ENCODE measurements at places on chromosomes 2 and 18. TPM values are rescaled to one million over a fixed set of nuclear protein-coding genes. Genes with fewer than 3 reads are reported as not detected.

- DNase-seq: no peak
These were observed 99.6 kb downstream of the KCTD1 start for GRCh38 chr18:26448714-26449159.

GRCh38 chr2:163888591-163888990 is 152.8 kb upstream of the FIGN start:
- no peak for DNase-seq

GRCh38 chr2:205053827-205054410 is 508.6 kb downstream of the PARD3B start:
- peak; percentile 35 for DNase-seq

DNA sequence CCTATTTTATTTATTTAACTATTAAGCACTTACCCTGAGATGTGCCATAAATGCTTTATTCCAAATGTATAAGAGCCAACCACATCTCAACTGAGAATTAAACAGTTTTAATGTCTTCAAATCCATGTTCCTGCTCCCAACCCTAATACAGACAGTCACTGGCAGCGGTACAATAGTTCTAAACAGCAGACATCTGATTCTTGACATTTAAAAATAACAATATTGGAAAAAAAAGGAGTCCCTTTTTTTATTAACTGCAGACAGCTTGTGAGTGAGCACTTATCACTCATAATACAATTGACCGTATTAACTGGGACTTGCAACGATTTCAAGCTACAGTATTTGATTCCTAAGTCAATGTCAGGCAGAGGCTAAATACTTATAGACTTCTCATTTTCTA is 424.6 kb downstream of the TGIF1 start:
- no peak for DNase-seq

DNA sequence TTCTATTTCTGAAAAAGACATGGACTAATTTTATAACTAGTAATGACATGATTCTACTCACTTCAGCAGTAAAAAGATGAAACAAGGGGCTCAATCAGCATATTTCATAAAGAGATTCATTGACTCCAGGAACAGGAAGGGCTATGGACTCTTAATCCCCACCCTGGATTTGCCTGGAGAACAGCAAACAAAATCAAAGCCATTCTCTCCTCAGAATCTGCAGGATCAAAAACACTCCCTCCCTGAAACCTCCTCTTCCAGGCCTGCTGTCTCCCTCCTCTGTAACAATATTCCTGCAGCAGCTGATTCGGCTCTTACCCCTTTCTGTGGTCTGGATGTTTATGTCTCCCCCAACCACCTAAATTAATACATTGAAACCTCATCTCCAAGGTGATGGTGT is 57.0 kb downstream of the ZC3H8 start:
- no peak for DNase-seq

- no peak for DNase-seq
These were observed 17.1 kb downstream of the CCT7 start for GRCh38 chr2:73250872-73251846.

DNA sequence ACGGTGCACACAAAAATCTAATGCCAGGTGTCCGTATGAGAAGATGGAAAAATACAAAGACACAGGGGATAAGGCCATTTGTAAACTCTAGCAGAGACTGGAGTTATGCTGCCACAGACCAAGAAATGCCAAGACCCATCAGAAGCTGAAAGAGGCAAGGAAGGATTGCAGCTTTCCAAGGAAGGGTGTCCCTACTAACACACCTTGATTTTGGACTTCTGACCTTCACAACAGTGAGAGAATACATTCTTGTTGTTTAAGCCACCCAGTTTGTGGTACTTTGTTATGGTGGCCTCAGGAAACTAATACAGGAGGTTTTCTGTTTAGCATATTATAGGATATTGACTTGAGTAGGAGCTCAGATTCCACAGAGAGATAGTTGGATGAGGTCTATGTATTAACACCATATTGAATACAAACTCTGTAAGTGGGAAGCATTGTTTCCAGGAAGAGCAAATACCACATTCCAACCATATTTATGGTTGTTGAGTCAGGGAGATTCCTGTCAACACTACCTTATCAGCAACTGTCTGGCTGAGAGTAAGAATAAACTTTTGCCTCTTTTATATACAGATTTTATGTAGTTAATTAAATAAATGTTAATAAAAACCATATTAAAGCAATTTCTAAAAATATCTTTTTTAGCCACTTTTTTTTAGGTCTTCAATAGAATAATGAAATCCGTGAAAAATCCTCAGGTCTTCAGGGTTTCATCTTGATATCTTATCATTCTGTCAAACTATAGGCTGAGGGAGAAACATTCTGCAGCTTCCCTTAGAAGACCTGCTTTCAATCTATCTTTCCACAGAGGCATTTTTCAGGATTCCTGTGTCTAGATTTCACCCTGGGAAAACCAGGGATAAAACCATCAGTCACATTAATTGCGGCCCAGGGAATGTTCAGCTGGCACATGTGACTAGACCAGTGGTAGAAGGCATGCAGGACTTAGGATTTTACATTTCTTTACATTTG is 35.4 kb upstream of the HNMT start:
- DNase-seq: peak; percentile 71

GRCh38 chr2:5041501-5041900 is 650.7 kb upstream of the SOX11 start:
- DNase-seq: no peak

TMEM185B gene
- total RNA-seq: 20.8 TPM

ST8SIA5 gene
- total RNA-seq: not detected

MROH2A gene
- not detected for total RNA-seq

FEV gene
- total RNA-seq: not detected

CLEC4F gene
- not detected for total RNA-seq

CXCR1 gene
- total RNA-seq: not detected
